ENCODE measurements at places on chromosomes 7 and 10.
A peak's percentile ranks its signal among the peaks of the same experiment; 100 is the strongest.

GRCh38 chr7:98788966-98789365, 80.8 kb downstream of the TMEM130 start:
- DNase-seq: no peak
- H3K27ac ChIP-seq: no peak overlapping the region
- H3K36me3 ChIP-seq: no peaks in the 10 kb centered on the region
- no peaks in the 10 kb centered on the region for H3K4me1 ChIP-seq
- H3K27me3 ChIP-seq: peaks cover 17% of the 10 kb centered on the region

GRCh38 chr7:130887957-130888371, 154.0 kb upstream of the KLF14 start:
- H3K36me3 ChIP-seq: no peaks in the 10 kb centered on the region
- H3K27me3 ChIP-seq: no peaks in the 10 kb centered on the region
- peaks cover 4% of the 10 kb centered on the region for H3K4me1 ChIP-seq
- H3K27ac ChIP-seq: peak overlapping the region; percentile 93
- no peak overlapping the region for H3K4me3 ChIP-seq

GRCh38 chr7:22190736-22191135, 166.2 kb downstream of the RAPGEF5 start:
- no peaks in the 10 kb centered on the region for H3K27me3 ChIP-seq
- no peaks in the 10 kb centered on the region for H3K4me1 ChIP-seq

DNA sequence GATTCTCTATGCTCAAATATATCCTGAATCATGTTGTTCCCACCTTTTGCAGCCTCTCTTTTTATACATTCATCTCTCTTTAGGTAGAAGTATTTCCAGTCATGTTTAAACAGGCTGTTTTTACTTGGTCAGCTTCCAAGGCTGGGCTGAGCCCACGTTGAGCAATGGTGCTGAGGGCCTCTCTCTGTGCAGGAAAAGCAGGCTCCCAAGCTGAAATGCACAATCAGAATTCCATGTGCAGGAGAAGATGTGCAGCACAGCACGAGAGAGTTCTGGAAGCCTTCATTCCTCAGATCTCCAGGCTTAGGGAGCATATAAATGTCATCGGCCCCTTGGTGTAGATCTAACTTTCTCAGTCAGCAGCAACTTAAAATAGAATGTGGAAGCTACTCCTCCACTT, 588.5 kb downstream of the TNS3 start:
- H3K4me1 ChIP-seq: no peaks in the 10 kb centered on the region
- H3K4me3 ChIP-seq: no peak overlapping the region
- DNase-seq: no peak
- H3K27me3 ChIP-seq: no peaks in the 10 kb centered on the region
- H3K27ac ChIP-seq: no peak overlapping the region
- H3K36me3 ChIP-seq: no peaks in the 10 kb centered on the region

DNA sequence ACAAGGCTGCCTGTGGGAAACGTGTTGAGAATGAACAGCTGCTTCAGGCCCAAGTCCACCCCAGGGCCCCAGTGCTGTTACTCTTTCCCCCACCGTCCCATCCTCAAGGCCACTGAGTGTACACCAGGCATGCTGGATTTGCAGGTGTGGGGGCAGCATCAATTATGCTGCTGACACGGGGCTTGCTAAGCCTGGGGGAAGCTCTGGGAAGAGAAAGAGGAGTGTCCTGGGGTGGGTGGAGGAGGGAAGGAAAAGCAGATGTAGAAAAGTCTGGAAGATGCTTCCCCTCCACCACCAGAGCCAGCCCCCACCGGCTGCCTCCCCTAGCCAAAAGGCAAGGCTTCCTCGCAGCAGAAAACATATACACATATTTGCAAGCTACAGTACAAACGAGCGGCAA, 153.9 kb downstream of the CDH23 start:
- H3K27me3 ChIP-seq: no peaks in the 10 kb centered on the region
- no peaks in the 10 kb centered on the region for H3K36me3 ChIP-seq
- H3K4me1 ChIP-seq: no peaks in the 10 kb centered on the region
- no peak for DNase-seq

- no peak for DNase-seq
- no peak overlapping the region for H3K27ac ChIP-seq
- H3K4me3 ChIP-seq: no peak overlapping the region
- no peaks in the 10 kb centered on the region for H3K36me3 ChIP-seq
These were observed 213.6 kb upstream of the FOXK1 start for GRCh38 chr7:4468320-4469102.

- no peaks in the 10 kb centered on the region for H3K4me1 ChIP-seq
- H3K4me3 ChIP-seq: no peak overlapping the region
- H3K27me3 ChIP-seq: no peaks in the 10 kb centered on the region
- H3K27ac ChIP-seq: no peak overlapping the region
- no peaks in the 10 kb centered on the region for H3K36me3 ChIP-seq
- no peak for DNase-seq
These were observed 138.7 kb downstream of the PTPN20 start for GRCh38 chr10:47049906-47050305.

- H3K27ac ChIP-seq: no peak overlapping the region
- no peaks in the 10 kb centered on the region for H3K36me3 ChIP-seq
- H3K27me3 ChIP-seq: peaks cover 22% of the 10 kb centered on the region
- DNase-seq: no peak
- H3K4me3 ChIP-seq: no peak overlapping the region
- no peaks in the 10 kb centered on the region for H3K4me1 ChIP-seq
These were observed 74.6 kb downstream of the FOXL3 start for GRCh38 chr7:364536-364935.

DNA sequence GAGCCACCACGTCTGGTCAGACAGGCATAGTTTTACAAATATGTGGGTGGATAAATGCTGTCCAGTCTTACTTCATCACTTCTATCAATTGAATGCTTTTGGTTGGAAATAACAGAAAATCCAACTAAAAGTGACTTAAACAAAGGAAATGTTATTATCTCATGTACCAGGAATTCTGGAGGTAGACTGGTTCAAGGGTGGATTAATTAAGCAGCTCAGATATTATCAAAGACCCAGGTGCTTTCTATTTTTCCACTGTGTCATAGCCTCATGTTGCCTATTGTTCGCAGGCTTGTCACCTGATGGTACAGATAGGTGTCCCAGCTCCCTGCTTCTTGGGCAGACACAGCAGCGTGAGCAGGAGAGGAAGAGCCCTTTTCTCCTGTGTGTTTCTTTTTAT, 156.1 kb upstream of the CTBP2 start:
- H3K27me3 ChIP-seq: no peaks in the 10 kb centered on the region
- no peak overlapping the region for H3K4me3 ChIP-seq
- no peak for DNase-seq

DNA sequence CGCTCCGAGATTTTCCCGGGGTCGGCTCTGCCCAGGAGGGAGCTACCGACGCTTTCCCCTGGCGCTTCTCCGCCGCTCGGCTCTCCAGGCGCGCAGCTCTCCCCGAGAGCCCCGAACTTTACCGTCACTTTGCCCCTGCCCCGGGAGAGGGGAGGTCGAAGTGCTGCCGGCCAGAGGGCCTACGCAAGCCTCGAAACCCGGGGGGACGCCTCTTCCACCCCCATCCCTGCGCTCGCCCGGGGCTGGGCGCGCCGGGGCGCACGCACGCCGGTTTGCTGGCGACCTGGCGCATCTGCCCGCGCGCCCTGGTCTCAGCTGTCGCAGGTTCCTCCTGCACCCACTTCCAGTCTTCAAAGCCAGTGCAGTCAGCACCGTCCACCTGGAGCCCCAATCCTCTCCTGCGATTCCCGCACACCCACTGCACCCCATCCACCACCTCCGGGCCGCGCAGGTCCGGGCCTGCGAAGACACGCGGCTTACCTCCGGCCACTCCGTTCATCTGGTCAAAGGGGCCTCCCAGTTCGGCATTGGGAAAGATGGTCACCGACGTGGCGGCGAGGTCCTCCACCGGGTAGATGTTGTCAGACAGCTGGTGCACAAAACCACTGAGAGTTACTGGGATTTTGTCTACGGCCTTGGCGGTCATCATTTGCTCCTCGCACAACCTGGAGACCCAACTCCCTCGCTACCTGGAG, 638 bp downstream of the EGR2 start:
- H3K4me1 ChIP-seq: peaks cover 14% of the 10 kb centered on the region
- H3K27ac ChIP-seq: peak overlapping the region; percentile 82
- DNase-seq: no peak
- H3K27me3 ChIP-seq: peaks cover 18% of the 10 kb centered on the region
- peak overlapping the region; percentile 94 for H3K4me3 ChIP-seq
- no peaks in the 10 kb centered on the region for H3K36me3 ChIP-seq

DNA sequence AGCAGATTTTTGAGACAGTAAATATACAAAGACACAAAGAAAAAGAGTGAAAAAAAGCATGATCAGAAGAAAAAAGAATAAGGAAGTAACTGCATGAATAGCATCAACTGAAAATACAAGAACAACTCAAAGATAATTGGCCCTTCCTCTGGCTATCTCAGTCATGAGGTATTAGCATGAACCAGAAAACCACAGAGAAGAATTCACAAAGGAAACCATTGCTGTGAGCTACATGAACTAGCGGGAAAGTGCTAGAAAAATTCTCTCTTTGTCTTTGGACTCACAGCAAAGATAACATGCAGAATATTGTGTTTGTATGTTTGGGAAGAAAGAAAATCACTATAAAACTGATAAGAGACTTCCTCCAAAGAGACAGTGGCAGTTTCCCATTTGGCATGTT, 82.9 kb downstream of the SORCS1 start:
- H3K27me3 ChIP-seq: no peaks in the 10 kb centered on the region
- no peak overlapping the region for H3K4me3 ChIP-seq
- H3K27ac ChIP-seq: no peak overlapping the region
- H3K36me3 ChIP-seq: no peaks in the 10 kb centered on the region
- DNase-seq: no peak

DNA sequence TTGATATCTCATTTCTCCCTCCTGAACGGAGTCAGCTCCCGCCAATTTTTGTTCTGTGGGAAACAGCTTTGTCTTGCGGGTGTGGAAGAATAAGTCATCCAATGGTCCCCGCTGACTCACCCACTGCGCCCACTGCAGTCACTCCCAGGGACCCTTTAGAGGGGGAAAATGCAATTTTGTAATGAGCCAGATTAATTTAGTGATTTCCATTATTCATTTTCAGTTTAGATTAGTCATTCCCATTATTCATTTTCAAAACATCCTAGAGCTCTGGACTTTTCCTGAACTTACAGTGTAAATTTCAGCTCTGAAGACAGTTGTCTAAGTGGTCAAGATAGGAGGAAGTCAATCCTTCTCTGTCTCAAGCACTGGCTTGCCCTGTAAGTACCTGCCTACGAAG, 154.9 kb upstream of the TMEM72 start:
- H3K4me1 ChIP-seq: no peaks in the 10 kb centered on the region
- H3K4me3 ChIP-seq: no peak overlapping the region
- H3K27ac ChIP-seq: no peak overlapping the region

DNA sequence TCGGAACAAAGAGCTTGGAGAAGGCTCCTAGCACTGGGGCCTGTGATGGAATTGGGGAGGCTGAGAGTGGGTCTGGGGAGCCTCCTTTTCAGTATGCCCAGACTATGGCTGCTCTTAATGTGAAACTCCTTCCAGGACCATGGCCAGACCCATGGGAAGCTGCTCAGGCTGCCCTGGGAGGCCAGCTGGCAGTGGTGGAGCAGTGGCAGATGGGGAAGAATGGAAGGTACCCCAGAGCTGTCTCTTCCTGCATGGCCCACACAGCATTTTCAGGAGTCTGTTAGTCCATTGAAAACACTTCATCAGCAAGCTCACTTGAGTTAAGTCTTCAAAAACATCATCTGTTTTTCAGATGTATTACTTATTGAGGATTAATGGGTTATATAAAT, 18.5 kb downstream of the NACAD start:
- H3K36me3 ChIP-seq: no peaks in the 10 kb centered on the region
- H3K4me3 ChIP-seq: no peak overlapping the region
- H3K27ac ChIP-seq: no peak overlapping the region
- no peaks in the 10 kb centered on the region for H3K27me3 ChIP-seq
- H3K4me1 ChIP-seq: peaks cover 9% of the 10 kb centered on the region
- DNase-seq: no peak

- no peaks in the 10 kb centered on the region for H3K36me3 ChIP-seq
- DNase-seq: no peak
- no peaks in the 10 kb centered on the region for H3K27me3 ChIP-seq
- no peak overlapping the region for H3K27ac ChIP-seq
- no peaks in the 10 kb centered on the region for H3K4me1 ChIP-seq
- H3K4me3 ChIP-seq: no peak overlapping the region
These were observed 28.6 kb downstream of the PON3 start for GRCh38 chr7:95367606-95368005.

DNA sequence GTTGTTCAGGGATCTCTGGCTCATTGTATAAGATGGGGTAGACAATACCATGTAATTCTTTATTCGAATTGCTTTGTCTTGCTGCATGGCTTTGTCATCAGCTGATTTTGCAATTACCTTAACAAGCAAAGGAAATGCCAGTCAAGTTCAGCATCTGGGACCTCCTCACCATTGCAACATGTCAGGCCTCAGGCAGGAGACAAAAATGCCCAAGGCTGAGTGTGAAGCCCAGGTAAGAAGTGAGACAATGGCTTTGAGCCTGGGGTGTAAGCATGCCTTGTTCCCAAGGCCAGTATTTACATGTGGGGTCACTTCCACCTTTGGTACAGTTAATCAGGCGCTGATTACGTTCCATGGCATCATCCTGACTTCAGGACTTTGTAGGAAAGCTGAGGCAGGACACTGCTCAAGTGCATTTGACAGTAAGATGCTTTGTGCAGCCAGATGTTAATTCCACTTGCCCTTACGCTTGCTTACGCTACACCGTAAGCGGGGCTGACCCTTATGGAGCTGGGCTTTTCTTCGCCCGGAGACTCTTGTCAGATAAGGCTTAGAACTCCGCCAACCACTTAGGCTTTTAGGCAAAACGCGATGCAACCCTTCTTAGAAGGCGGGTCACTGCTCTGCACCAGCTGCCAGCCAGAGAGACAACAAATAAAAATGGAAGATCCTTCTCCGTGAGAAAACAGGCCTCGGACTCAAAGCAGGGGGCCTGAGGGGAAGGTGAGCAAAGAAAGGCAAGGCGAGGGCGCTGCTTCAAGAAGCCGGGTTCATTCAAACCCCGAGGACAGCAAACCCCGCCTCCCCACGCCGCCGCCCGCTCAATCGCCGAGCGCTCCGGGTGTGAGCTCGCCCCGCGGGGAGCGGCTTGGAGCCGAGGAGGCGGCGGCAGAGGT, 1.3 kb upstream of the SP4 start:
- H3K36me3 ChIP-seq: no peaks in the 10 kb centered on the region
- H3K4me1 ChIP-seq: no peaks in the 10 kb centered on the region
- H3K27ac ChIP-seq: peak overlapping the region; percentile 98
- H3K27me3 ChIP-seq: no peaks in the 10 kb centered on the region
- no peak for DNase-seq
- H3K4me3 ChIP-seq: peak overlapping the region; percentile 86

DNA sequence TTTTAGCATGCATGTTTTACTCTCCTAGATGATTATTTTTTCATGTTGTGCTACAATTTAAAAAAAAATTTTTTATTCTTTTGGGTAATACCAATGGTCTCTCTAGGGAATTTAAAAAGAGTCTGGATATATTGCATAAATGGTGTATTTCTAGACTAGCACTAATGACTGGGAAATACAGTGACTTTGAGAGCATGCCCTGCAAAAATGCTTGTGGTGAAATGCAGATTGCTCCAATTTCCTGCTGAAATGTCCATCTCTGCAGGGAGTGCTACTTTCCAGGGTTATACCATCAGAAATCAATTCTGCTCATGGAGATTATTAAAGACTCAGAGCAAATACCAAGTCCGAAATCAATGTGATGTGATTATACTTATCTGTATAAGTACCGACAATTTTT, 186.1 kb downstream of the PRKG1 start:
- no peak overlapping the region for H3K27ac ChIP-seq
- no peak overlapping the region for H3K4me3 ChIP-seq
- DNase-seq: no peak

- DNase-seq: no peak
- H3K4me3 ChIP-seq: no peak overlapping the region
- H3K4me1 ChIP-seq: no peaks in the 10 kb centered on the region
These were observed 8.1 kb downstream of the MPP7 start for GRCh38 chr10:28294809-28295208.

GRCh38 chr10:97719602-97720001, 6.1 kb downstream of the MARVELD1 start:
- no peak for DNase-seq
- no peak overlapping the region for H3K4me3 ChIP-seq
- H3K36me3 ChIP-seq: no peaks in the 10 kb centered on the region
